ENCODE measurements at places on chromosomes 7 and 10. TPM values are rescaled to one million over a fixed set of nuclear protein-coding genes. Genes with fewer than 3 reads are reported as not detected.

CALHM2 gene
- 1.1 TPM for polyA plus RNA-seq

PRLHR gene
- not detected for polyA plus RNA-seq

AKR1D1 gene
- polyA plus RNA-seq: 0.18 TPM

THSD7A gene
- polyA plus RNA-seq: 1.5 TPM

ITPRID1 gene
- not detected for polyA plus RNA-seq

AQP1 gene
- 33.3 TPM for polyA plus RNA-seq

MGAM2 gene
- polyA plus RNA-seq: not detected

TFEC gene
- not detected for polyA plus RNA-seq

OPALIN gene
- polyA plus RNA-seq: not detected

SH2B2 gene
- 13.1 TPM for polyA plus RNA-seq

KAZALD1 gene
- 27.5 TPM for polyA plus RNA-seq

GRB10 gene
- polyA plus RNA-seq: 9.9 TPM

ASB10 gene
- not detected for polyA plus RNA-seq

RPP30 gene
- 51.4 TPM for polyA plus RNA-seq

SSBP1 gene
- 250 TPM for polyA plus RNA-seq

SORBS1 gene
- polyA plus RNA-seq: 12.8 TPM

CAMK2B gene
- 17.7 TPM for polyA plus RNA-seq

ZNF33B gene
- polyA plus RNA-seq: 14.5 TPM

AHR gene
- 1.5 TPM for polyA plus RNA-seq

CCDC146 gene
- 3.6 TPM for polyA plus RNA-seq

OR2A5 gene
- polyA plus RNA-seq: not detected

DYNC1I1 gene
- polyA plus RNA-seq: 20.6 TPM

HERPUD2 gene
- 21.7 TPM for polyA plus RNA-seq

PANK1 gene
- polyA plus RNA-seq: 39.0 TPM

PODXL gene
- 28.1 TPM for polyA plus RNA-seq

TMEM139 gene
- 2.0 TPM for polyA plus RNA-seq

MCU gene
- 22.8 TPM for polyA plus RNA-seq

NPSR1 gene
- polyA plus RNA-seq: not detected

NRCAM gene
- 1.2 TPM for polyA plus RNA-seq

UPK3BL2 gene
- 29.7 TPM for polyA plus RNA-seq

PRF1 gene
- 0.84 TPM for polyA plus RNA-seq

OPN1SW gene
- polyA plus RNA-seq: 0.74 TPM

CTAGE4 gene
- not detected for polyA plus RNA-seq

CHAT gene
- not detected for polyA plus RNA-seq

ALOX5 gene
- 0.48 TPM for polyA plus RNA-seq

CISD1 gene
- 212 TPM for polyA plus RNA-seq

Data from cardiac muscle cell (in vitro differentiated cells and primary cell).